GM04503 (cell line): ENCODE measurements at places on chromosomes 5 and 9.

DNA sequence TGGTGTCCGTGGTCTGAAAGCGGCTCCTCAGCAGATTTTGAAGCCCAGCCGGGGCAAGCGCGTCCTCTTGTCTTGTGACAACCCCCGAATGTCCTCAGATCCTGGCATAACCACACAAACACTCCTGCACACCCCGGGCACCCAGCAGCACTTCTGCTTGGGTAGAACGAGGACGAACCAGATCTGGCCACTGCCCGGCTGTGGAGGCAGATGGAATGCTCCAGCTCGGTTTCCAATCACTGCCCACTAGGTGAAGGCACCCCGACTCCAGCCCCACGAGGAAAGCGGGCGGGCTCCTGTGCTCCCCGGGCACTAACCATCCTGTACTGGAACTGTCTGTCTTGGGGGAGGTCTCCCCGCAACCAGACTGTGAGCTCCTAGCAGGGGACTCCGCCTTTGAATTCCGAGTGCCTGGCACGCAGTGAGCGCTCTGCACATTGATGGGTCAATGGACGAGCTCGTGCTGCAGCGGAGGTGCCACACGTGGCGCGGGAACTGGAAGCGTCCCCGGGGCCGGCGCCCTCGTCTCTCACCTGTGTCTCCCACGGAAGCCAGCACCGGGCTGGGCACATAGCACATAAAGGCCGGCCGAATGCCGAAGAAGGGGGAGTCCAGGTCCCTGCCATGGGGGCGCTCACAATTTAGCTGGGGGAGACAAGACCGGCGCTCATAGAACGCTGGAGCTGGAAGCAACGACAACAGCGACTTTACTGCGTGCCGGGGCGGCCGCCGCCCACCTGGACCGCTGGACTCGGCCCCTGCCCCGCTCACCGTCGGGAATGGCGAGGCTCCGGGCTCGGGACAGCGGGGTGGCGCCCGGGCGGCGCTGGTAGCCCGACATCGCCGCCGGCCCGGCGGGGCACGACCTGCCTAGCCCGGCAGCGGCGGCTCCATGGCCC lies 608 bp downstream of the ENTR1 start:
- no peak for DNase-seq

DNA sequence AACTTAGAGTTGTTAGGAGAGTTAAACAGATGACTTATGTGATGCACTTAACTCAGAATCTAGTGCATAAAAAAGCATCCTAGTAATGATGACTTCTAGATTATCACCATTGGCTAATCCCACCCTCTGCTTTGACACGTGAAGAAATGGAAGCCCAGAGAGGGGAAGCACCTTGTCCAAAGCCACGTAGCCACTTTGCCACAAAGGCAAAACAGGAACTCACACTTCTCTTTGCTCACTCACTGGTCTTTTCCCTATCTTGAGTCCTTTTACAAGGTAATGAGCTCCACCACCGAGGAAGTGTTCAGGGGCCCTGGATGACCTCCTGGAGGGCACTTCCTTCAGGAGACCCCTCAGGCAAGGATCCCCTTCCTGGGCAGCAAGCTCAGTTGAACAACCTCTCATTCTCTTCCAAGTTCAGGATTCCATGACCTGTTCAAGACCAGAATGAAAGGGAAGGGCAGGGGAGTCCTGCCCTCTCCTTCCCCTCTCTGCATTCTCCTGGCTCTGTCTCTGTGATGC lies 89.7 kb downstream of the HRH2 start:
- no peak for DNase-seq

DNA sequence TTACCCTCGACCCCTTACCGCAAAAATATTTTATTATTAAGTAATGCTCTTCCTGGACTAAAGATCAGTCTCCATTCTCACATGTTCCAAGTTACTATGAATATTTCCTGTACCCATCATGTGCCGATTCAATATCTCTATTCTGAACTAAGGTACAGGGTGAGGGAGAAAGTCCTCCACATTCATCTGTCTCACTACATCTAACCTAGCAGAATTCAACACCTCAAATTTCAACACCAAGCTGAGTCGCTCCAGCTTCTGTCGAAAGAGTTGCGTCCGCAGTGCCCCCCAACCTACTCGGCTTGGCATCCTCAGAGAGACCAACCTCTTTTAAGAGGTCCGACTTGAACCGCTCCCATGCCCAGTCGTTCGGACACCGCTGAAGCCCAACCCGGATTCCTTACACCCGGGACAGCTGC lies 1.0 kb downstream of the CERT1 start:
- DNase-seq = no peak

GRCh38 chr9:16651446-16651964 lies 219.0 kb downstream of the BNC2 start:
- no peak for DNase-seq

- DNase-seq = no peak
Measured at GRCh38 chr5:154234551-154234950, 44.0 kb downstream of the GALNT10 start.

GRCh38 chr9:131361202-131361833 lies 32.6 kb upstream of the PRRC2B start:
- no peak for DNase-seq

DNA sequence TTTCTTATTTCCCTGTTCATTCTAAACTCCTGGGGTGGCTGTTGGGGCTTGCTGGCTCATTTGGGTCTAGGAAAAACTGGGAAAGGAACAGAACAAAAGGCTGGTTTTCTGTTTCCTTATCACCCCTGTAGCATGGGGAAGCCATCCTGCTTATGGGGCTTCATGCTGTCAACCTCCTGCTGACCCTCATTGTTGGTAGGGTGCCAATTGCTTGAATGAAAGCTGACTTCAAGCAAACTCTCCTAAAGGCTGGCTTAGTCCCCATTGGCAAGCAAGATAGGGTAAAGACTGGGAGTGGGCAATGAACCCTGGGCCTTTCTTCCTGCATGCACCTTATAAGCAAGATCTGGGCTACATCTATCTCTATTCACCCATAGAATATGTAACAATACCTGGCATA lies 511.6 kb downstream of the DMAC1 start:
- no peak for DNase-seq
